Vagina (tissue), 2 donors: ENCODE measurements at places on chromosomes 16 and 17.

GRCh38 chr16:56915336-56916119, 16.4 kb upstream of the HERPUD1 start:
- DNase-seq, result no peak

GRCh38 chr17:42358434-42358833, 29.8 kb downstream of the STAT3 start:
- DNase-seq, result no peak

GRCh38 chr17:14199601-14200000, 37.1 kb downstream of the CDRT15 start:
- no peak for DNase-seq

GRCh38 chr16:86505899-86506864, 4.1 kb upstream of the FOXF1 start:
- DNase-seq, result no peak

GRCh38 chr16:85104821-85105391, 7.4 kb downstream of the CIBAR2 start:
- no peak for DNase-seq

DNA sequence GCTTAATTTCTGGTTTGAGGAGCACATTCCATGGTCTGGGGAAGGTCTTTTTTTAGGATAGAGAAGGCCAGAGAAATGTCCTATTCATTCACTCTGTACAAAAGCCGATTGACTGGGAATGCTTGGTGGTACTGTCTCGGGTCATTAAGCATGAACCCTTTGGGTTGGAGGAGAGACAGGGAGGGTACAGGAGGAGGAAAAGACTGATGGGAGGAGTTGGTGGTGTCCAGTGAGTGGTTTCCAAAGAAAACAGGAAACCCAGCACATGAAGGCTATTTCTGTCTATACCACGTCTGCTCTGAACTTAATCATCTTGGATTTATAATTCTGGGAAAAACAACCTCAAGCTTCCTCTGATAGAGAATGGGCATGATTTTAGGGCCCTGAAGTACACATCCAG, 111.9 kb downstream of the XYLT1 start:
- no peak for DNase-seq

DNA sequence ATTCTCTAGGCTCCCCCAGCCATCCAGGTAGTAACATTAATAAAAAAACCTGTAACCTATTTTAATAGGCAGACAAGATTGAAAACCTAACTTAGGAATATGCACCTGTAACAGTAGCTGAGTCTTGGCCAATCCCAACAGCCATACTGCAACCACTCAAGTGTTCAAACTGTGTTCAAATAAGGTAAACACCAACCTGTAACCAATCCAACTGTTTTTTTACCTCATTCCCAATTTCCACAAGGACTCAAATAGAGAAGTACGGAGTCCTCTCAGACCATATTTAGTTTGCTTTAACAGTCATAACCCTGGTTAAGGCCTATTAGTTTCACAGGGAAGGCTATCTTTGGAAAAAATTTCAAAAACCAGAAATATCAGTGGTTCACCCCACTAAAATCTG, 40.4 kb upstream of the NOS2 start:
- DNase-seq, result no peak

DNA sequence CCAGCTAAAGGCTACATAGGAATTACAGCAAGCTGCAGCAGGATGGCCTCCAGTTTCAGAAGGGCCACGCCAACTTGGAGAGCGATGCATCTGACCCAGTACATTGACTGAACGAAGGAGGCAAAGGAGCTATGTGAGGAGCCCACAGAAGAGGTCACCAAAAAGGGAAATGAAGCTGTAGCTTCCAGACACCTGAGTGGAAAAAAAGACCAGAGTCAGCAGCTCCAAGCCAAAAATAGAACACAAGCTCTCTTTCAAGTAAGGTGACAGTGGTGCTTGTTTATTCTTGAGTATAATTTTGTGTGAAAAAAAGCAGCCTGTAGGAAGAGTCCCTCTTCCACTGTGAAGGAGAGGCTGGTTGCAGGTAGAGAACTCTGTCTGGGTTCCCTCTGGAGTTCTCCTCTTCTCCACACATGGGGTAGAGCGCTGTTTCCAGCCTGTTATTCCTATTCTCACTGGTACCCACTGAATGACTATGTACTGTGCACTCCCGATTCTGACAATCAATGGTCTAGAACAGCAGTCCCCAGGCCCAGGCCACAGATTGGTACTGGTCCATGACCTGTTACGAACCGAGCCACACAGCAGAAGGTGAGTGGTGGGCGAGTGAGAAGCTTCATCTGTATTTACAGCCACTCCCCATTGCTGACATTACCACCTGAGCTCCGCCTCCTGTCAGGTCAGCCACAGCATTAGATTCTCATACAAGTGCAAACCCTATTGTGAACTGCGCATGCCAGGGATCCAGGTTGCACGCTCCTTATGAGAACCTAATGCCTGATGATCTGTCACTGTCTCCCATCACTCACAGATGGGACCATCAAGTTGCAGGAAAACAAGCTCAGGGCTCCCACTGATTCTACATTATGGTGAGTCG, 15.1 kb downstream of the CCL4 start:
- DNase-seq, result no peak

DNA sequence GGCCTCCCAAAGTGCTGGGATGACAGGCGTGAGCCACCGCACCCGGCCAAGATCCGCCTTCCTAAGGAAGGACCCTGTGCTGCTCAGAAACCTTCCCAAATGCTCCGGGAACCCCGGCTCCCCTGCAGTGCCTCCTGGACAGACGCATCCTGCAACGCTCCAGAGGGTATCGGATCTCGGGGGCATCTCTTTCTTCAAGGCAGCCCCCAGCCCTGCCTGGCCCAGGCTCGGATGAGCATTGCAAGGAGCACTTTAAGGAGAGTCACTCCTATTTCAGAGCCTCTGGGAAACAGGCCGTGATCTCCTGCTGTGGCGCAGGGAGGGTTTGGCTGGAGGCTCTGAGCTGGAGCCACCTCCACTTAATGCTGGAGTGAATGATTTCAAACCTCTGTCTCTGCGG, 17.2 kb upstream of the ABR start:
- DNase-seq, result no peak

- DNase-seq, result no peak
Measured at GRCh38 chr17:49148171-49148570, 15.6 kb downstream of the B4GALNT2 start.

- DNase-seq, result no peak
Measured at GRCh38 chr16:88446061-88446460, 7.0 kb upstream of the ZFPM1 start.

- DNase-seq, result no peak
Measured at GRCh38 chr17:67993998-67994361, 2.3 kb downstream of the C17orf58 start.

- no peak for DNase-seq
Measured at GRCh38 chr17:17422641-17423040, 54.2 kb upstream of the MED9 start.

GRCh38 chr16:81861503-81861902, 82.4 kb downstream of the PLCG2 start:
- no peak for DNase-seq

DNA sequence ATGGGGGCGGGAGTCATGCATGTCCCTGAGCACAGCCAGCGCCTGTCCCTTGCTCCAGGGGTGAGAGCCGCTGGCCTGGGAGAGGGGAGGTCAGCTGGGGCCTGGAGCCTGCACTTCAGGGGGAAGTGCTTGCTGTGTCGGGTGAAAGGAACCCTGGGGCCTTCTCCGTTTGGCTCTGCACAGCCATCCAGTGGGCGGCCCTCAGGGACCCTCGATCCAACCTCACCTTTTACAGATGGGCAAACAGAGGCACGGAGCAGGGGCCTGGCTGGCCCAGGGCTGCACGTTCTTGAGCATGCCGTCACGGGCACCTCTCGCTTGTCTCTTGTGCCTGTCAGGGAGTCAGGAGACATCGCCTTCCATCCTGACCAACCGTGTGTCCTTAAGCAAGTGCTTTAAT, 1.8 kb downstream of the SNX20 start:
- no peak for DNase-seq

DNA sequence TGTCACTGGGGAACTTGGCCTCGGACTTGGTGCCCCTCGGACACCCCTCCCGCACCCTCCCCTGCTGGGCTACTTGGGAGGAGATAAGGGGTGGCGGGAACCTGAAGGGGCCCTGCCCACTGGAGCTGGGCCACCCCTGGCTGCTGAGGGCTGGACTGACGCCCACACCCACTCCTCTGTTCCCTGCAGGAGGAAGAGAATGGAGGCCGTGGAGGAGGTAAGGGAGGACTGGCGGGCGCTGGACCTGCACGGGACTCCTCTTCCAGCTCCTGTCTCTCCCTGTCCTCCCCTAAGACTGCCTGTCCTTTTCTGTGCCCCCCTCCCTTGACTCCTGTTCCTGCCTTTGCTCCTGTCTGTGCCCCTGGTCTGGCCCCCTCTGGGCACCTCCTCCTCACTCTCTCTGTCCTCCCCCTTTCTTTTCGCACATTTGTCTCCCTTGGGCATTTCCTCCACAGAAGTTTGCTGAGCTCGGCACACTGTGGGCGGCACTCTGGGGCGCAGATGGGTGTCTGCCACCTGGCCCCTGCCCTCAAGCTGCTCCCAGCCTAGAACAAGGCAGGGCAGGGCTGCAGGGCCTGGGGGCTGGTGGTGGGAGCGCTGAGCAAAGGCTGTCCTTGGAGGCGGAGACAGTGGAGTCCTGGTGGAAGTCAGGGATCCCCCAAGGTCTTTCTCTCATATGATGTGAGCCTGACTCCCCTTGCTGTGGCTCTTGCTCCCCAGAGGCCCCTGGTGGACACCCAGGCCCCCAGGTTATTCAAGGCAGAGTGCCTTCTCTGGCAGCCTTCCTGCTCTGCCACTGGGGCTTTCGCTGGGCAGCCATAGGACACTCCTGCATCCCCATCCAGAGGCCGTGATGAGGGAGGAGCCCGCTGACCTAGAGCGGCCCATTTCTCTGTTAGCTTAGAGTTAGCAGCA, 32.7 kb downstream of the ARHGAP23 start:
- no peak for DNase-seq
